ENCODE measurements at places on chromosomes 5 and 9.

DNA sequence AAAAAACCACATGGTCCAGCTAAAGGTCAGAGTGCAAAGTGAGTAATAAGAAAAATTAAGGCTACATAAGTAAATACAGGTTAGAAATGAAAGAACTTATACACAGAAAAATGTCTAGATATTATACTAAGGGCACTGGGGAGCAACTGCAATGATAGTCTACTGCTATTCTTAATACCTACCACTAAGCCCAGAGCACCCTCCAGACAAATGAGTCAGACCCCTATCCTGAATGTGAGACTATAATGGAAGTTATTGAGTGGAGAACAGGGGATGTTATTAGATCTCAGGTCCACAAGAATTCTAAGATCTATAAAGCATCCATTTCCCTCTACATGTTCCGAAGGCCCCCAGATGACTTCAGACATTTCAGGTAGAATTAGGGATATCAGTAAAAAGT is 438.3 kb downstream of the PRELID2 start:
- no peak for DNase-seq

DNA sequence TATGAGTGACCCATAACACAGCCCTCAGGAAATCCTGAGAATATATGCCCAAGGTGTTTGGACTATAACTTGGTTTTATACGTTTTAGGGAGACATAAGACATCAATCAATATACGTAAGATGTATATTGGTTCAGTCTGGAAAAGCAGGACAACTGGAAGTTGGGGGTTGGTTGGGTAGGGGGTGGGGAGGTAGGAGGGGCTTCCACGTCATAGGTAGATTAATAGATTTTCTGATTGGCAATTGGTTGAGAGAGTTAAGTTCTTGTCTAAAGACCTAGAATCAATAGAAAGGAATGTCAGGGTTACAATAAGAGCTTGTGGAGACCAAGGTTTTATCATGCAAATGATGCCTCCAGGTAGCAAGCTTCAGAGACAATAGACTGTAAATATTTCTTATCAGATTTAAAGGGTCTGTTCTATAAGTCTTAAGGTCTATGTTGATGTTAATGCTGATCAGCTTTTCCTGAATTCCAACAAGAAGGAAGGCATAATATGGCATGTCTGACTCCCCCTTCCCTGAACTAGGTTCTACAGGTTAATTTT is 2267.7 kb upstream of the ACO1 start:
- DNase-seq = no peak

- no peak for DNase-seq
Observed at GRCh38 chr5:174717826-174718455, 6.4 kb upstream of the MSX2 start.

GRCh38 chr5:61724102-61724501 is 392.0 kb downstream of the ZSWIM6 start:
- no peak for DNase-seq

DNA sequence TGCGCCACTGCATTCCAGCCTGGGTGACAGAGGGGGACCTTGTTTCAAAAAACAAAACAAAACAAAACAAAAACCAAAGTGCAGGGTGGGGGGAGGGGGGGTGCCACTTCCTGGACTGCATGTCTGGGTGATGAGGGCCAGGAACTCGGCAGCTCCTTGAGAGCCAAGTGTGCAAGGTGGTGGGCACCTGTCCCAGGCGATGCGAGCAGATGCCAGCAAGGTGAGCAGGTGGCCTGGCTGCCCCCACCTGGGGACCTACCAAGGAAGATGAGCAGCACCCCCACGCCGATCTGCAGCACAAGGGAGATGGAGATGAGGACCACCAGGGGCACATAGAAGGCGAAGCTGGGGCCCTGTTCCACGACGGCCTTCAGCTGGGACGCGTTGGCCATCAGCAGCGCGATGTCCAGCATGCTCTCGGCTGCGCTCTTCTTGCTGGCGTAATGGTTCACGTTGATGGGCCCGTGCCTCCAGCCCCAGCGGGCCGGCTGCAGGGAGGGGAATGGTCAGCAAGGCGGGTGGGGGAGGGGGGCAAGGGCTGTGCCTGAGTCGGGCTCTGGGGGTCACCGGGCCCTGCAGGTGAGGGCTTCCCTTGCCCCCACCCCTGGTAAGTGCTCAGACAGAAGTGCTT is 7.8 kb downstream of the NINJ1 start:
- DNase-seq = no peak

DNA sequence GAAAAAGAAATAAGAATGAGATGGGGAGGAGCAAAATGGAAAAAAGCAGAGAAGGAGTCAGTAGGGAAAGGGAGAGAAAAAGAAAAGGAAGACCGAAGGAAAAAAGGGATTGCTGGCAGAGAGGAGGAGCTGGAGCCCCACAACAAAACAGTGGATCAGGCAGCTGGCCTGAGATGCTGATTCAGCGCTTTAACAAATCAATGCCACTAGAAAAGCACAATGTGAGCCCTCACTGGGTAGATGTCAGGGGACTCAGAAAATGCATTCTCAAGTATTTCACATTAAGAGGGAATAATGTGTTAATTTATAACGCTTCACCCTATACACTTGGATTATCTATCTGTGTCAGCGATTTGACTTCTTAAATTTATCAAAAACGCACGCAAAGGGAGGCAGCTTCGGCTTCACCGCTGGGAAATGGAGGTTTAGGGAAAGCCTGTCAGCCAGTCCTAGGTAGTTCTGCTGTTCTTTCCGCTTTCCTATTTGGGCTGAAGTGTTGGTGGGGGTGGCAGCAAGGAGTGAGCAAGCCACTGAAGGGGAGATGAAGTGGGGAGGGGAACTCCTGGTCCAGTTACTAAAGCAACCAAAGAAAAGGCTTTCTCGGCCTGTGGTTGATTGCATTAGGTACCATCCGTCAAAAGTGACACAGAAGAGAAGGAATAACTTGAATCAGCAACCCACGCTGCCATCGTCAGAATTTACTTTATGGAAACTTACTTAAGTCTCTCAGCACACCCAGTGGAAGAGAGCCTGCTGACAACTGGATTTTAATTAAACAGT is 161.6 kb downstream of the BNC2 start:
- no peak for DNase-seq

- no peak for DNase-seq
Observed at GRCh38 chr9:129556491-129557191, 64.3 kb downstream of the C9orf50 start.

- no peak for DNase-seq
Observed at GRCh38 chr5:132002757-132003156, 8.7 kb downstream of the ACSL6 start.

- no peak for DNase-seq
Observed at GRCh38 chr5:172554562-172554961, 86.5 kb upstream of the NEURL1B start.

- no peak for DNase-seq
Observed at GRCh38 chr5:64707191-64707590, 16.9 kb downstream of the SHISAL2B start.

DNA sequence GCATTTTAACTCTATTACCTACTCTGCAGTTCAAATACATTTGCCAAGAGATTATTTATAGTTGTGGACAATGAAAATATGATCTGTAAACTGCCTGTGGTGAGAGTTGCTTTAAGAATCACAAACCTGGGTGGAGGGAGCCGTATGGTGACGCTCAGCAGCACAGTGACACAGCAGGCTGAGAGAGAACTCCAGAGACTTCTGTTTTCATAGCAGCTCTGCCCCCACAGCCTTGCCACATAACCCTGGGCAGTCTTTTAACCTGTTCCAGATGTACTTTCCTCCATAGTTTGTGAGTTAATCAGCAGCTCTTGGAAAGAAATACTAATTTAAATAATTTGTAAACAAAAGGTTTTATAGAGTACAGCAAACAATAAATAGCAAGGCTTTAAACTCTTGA is 450.5 kb downstream of the ELAVL2 start:
- DNase-seq = no peak

DNA sequence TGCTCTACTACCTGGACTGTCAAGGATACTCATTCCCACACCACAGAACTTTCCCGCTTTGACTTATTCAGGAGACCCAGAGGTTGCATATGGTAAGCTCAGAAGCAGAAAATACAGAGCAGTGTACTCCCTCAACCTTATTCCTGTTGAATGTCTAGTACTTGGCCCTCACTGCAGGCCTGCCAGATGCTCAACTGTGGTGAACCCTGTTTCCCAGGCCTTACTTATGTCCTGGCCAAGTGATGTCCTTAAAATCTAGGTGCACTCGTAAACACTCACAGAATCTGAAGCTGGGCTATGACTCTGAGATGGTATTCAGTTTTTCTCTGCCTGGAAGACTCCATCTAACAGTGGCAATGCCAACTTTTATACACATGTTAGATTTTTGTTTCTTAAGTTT is 21.0 kb downstream of the DIAPH1 start:
- DNase-seq = no peak

GRCh38 chr9:124357721-124358361 is 57.4 kb downstream of the PSMB7 start:
- peak; percentile 9 for DNase-seq

DNA sequence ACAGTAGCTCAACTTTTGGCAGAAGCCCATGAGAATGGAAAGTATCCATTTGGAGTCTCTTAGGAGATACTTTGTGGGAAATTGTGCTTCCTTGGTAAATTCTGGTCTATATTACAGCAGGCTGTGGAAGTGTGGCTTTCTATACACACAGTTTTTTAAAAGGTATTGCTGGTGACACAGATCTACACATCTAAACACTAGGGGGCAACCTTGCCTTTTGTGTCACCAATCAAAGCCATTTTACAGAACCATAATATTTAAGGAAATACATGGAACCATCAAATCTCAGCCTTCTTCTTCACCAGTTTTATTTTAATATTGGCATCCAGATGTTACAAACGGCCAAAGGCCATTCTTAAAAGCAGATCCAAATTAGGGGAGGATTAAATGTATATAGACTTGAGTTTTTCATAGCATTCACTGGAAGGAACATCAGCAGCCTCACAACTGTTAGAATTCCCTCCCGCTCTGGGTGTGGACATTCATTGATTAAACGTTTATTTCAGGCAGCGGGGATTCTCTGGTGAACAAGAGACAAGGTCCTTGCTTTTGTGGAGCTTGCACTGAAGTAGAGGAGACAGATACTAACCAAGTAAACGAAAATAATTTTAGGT is 132.4 kb upstream of the EPB41L4A start:
- DNase-seq = peak; percentile 86

DNA sequence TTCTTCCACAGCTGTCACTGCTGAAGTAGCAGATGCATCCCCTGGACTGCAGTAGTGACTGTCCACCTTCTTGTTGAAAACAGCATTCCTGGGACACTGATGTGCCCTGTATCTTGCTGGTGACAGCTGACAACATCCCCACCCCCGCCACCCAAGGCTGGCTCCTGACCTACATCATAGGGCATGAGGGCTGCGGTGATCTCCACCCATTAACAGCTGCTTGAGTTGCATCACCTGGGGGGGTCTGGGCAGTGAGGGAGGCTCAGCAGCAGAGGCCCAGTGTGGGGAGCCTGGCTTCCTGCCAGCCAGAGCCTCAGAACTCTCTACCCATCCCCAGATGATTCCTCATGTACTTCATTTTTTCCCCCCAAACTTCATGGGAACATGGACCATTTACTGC is 4.1 kb downstream of the PRUNE2 start:
- no peak for DNase-seq

DNA sequence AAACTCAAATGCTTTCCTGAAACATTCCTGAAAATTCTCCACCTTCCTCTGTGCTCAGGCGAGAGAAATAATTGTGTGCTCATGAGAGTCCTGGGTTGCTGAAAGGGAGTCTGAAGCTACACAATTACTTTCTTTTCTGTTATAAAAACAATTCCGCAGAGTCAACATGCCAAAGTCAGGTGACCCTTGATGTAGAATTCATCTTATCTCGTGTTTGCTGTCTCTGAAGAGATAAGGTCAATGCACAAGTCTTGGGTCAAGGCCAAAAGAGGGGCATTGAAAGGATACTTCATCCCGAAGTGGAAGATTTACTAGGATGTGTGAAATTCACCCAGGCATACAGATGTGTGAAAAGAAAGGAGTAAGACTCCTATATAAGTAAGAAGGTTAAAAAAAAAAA is 493.5 kb downstream of the SEMA5A start:
- no peak for DNase-seq

DNA sequence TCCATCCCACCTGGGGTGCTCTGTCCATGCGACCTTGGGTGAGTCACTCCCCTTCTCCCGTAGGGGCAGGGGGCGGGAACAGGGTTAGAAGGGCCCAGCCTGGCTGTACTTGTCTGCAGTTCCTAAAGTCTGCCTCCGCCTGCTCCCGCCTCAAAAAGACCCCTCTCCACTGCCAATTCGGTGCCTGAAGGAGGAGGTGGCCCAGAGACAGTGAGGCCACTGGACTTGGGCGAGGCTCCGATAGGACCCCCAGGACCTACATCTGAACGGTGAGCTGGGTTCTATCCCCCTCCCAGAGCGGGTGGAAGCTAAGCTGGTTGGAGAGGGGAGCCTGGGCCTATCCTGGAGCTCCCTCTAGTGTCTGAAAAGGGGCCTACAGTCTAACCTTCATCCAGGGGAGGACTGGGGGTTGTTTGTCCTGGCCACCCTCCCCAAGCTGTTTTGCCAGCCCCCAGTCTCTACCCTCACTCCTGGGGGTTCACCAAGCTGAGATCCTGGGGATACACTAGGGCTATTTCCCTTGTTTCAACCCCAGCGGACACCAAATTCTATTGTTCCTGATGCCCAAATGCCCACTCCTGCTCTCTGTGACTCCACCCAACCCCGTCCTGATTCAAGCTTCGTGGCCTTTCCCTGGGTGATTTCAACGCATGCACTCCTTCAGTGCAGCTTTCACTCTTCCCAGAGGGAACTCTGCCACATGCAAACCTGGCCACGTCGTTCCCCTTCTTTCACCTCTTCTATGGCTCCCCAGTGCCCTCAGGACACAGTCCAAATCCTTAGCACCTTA is 6.1 kb upstream of the CRB2 start:
- peak; percentile 73 for DNase-seq

DNA sequence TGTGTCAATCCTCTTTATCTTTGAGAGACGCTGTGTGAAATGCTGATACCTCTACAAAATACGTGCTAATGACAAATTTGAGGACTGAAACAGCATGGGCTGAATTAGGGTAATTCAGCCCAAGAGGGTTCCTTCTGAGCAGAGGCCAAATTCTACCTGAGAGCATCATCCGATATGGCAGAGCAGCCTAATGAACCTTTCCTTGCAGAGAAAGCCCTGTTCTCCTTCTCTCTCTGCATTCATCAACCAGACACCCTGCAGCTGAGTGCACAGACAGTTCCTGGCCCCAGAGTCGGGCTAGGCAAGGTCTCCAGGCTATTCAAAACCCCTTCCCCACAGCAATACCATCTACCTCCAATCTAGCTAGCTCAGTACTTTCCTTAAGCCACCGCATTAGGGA is 77.9 kb downstream of the TRIM32 start:
- no peak for DNase-seq

DNA sequence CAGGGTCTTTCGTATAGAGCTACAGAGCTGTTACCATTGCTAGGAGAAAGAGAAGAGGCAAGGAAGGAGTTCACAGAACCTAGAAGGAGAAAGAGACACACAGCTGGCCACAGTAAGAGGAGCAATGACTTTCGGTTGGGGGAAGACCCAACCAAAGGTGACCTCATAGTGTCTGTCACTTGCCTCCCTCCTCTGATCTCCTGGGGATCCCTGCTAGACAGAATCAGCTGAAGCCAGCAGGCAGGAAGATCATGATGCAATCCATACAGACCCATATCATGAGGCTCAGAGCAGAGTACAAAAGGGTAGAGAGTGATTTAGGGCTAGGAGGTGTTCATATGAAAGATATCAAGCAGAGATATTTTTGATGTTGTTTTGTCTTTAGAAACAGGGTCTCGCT is 26.0 kb upstream of the EPB41L4B start:
- no peak for DNase-seq

GRCh38 chr9:89941875-89942274 is 337.1 kb downstream of the GADD45G start:
- no peak for DNase-seq
